Omental fat pad (tissue), 4 donors: ENCODE measurements at places on chromosomes 6 and 20.

DNA sequence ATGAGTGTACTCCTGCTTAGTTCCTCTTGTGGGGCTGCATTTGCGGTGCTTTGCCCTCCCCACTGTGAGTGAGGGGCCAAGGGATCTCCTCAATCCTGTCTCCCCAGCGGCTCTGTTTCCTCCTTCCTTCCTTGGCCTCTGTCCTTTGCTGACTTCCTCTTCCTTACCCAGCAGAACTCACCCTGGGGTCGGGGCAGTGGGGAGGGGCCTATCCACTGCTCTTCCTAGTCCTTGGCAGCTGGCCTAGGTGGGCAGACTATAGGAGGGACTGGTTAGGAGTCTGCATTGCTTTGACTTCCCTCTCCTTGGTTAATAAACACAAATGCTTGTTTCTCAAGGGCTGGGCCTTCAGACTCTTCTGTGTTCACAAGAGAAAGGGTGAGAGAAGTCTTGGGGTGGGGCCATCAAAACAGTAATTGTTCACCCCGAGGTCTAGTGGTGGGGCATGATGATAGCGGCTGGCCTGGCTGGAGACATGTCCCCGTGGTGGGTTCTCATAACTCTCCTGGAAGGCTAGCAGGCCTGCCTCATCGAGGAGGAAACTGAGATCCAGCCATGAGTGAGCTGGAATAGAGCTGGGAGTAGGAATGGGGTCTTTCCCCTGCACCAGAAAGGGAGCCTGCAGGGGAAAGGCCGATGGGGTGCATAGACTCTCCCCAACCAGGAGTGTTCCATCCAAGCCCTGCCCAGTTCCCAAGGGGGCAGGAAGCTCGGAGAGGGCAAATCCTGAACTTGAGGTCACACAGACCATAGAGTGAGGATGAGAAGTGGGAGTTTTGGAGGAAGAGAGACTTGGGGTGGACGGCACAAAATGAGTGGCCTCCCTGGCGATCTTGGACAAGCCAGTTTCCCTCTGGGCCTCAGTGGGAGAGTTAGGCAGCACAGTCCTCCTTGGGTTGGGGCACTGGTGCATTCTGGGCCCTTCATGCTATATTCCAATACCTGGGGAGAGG is 12.7 kb downstream of the FAM110A start:
- DNase-seq, result no peak

DNA sequence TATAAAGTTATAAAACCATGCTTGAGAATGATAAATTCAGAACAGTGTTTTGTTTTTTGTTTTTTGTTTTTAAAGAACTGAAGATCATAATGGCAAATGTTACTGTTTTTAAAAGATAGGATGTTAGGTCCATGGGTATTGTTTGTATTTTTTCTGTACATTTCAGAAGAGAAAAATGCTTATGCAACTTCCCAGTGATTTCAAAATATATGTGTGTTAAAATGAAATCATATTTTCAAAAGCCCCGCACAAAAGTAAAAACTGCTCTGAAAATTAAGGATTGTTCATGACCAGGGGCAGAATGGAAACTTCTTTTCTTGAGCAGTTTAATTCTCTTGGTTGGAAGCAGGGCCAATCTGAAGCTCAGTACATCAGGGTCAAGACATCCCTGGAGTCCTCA is 109.2 kb upstream of the SIRPG start:
- no peak for DNase-seq

DNA sequence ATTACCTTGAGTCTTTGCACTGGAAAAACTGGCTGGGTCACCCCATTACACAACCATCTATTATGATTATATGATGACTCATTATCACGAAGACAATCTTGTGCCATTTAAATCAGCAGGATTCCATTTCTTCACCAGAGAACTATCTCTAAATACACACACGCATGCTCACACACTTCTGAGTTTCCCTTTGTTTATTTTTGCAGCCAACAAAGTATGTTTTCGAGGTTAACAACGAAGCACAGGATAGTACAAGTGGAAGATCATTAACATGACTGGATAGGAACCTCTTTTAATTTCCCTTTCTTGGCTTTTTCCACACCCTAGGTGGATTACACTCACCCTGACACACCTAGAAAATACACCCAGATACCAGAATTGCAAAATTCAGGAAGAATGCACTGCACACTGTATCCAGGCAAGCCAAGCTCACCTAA is 18.9 kb downstream of the PERP start:
- no peak for DNase-seq

DNA sequence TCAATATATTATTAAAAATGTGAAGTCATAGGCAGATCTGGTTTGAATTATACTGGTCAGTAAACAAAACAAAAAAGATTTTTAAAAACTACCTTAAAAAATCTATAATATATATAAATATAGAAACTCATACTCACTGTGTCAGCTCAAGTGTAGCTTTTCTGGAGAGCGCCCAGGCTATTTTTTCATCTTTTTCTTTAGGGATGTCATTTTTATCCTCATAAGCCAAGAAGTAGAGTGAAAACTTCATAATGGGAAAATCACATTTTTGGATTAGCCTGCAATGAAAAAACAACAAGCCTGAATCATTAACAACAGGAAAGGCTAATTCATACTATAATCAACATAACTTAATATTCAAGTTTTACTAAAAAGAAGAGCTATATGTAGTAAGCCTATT is 18.7 kb downstream of the GLO1 start:
- DNase-seq, result no peak

DNA sequence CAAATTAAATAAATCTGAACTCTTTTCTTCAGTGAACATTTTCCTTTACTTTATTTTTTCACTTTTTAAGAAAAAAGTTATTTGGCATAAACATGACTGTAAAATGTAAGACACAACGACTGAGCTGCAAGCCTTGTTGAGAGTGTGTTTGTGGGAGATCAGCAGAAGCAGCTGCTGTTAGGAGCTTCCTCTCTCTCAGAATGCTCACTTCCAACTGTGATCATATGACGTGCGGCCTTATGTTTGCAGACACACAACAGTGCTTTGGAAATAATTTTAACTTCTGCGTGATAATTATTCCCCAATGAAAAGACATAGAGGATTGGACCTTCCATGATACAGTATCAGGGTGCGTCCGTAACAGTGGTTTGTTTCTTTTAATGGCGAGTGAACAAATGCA is 104.0 kb downstream of the ARHGAP18 start:
- DNase-seq, result no peak

GRCh38 chr6:67629258-67629657 is 1005.8 kb upstream of the ADGRB3 start:
- no peak for DNase-seq

GRCh38 chr6:144033816-144034735 is 26.0 kb upstream of the PLAGL1 start:
- no peak for DNase-seq

GRCh38 chr20:41830702-41831101 is 212.5 kb upstream of the CHD6 start:
- no peak for DNase-seq
